Activated naive CD4-positive, alpha-beta T cell treated with anti-CD3 and anti-CD28 coated beads, Interleukin-2, amount 50 U/mL, for 72 hours (primary cell): ENCODE measurements at places on chromosomes 3 and 15. TPM values are rescaled to one million over a fixed set of nuclear protein-coding genes. Genes with fewer than 3 reads are reported as not detected.

EPHB1 gene
- total RNA-seq = not detected

GABRR3 gene
- total RNA-seq = not detected

CORO2B gene
- total RNA-seq = 0.07 TPM

INKA1 gene
- total RNA-seq = 0.30 TPM

ULK4 gene
- 8.9 TPM for total RNA-seq

SLC6A11 gene
- not detected for total RNA-seq

MCF2L2 gene
- 1.5 TPM for total RNA-seq

CMTM7 gene
- total RNA-seq = 34.2 TPM

PLXNA1 gene
- total RNA-seq = 7.6 TPM

MST1 gene
- 15.9 TPM for total RNA-seq

XIRP1 gene
- 0.14 TPM for total RNA-seq

SETMAR gene
- 11.8 TPM for total RNA-seq

THPO gene
- not detected for total RNA-seq

HCLS1 gene
- total RNA-seq = 293 TPM

LRRC31 gene
- not detected for total RNA-seq

BTLA gene
- 38.0 TPM for total RNA-seq

MYL3 gene
- not detected for total RNA-seq

ERC2 gene
- total RNA-seq = not detected
